Right hindlimb (tissue), 1 donor: ENCODE measurements at places on chromosomes 11 and 22.

DNA sequence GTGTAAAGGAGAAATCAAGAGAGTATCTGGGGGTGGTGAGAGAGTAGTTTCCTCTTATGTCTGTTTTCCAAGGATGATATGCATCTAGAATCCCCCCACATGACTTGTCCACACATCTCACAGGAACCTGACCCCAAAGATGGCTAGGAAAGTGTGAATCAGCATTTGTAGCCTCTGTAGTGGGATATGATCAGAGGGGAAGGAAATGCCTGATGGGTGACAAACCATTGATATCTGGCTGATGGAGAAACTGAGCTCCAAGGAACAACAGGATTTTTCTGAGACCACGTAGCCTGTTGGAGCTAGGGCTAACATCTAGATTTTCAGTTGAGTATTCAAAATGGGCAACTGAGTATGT is 369.4 kb downstream of the DDX10 start:
- no peak for DNase-seq

GRCh38 chr22:38732251-38732815 is 23.5 kb downstream of the SUN2 start:
- DNase-seq, result no peak

DNA sequence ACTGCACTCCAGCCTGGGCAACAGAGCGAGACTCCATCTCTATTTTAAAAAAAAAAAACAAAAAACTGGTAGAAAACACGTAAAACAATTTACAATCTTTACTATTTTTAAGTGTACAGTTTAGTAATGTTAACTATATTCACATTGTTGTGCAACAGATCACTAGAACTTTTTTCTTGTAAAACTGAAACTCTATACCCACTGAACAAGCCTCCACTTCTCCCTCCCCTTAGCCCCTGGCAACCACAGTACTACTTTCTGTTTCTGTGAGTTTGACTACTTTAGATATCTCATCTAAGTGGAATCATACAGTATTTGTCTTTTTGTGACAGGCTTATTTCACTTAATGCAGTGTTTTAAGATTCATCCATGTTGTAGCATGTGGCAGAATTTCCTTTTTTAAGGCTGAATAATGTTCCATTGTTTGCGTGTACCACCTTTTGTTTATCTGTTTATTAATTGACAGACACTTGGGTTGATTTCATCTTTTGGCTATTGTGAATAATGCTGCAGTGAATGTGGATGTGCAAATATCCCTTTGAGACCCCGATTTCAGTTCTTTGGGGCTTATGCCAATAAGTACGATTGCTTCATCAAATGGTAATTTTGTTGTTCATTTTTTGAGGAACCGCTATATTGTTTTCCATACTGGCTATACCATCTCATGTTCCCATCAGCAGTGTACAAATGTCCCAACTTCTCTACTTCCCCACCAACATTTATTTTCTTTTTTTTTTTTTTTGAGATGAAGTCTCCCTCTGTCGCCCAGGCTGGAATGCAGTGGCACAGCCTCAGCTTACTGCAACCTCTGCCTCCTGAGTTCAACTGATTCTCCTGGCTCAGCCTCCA is 11.0 kb downstream of the DDB2 start:
- DNase-seq, result no peak

DNA sequence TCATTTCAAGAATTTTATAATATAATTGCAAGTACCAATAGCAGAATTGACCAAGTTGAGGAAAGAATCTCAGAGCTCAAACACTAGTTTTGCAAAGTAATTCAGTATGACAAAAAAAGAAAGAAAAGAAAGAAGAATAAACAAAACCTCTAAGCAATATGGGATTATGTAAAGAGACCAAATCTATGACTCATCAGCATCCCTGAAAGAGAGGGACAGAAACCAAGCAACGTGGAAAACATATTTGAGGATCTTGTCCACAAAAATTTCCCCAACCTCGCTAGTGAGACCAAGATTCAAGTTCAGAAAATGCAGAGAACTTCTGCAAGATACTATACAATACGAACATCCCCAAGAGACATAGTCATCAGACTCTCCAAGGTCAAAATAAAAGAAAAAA is 203.7 kb upstream of the DDI1 start:
- no peak for DNase-seq

DNA sequence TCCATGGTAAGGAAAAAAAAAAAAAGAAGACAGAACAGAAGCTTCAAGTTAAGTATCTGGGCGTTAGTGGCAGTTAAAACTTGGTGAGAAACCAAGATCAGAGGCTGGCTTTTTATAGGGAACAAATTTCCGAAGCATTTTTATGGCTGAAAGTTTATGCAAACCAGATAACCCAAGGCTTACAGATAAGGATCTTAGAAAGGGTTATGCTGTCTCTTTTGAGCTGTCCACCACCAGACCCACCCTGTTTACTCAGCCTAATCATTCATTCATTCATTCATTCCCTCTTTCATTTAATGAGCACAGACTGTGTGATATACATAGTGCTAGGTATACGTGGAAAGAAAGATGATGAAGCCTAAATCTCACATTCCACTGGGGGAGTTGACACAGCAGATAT is 89.5 kb downstream of the ME3 start:
- no peak for DNase-seq

DNA sequence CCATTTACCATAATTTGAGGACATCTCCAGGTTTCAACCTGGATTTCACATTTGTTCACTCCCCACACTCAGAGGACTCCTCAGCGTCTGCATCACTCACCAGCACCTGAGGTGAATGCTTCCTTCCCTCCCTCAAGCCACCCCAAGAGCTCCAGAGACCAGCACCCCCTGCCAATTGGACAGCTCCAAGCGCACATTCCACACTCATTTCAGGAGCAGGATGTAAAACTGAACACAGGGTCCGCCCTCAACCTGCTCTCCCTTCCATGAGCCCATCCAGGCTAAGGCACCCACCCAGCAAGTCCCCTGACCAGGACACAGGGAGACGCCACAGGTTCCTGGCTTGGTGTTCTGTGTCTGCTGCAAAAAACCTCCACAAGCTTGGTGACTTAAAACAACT is 3.9 kb downstream of the SCGB1D1 start:
- DNase-seq, result no peak

GRCh38 chr11:76234416-76235232 is 28.3 kb upstream of the WNT11 start:
- DNase-seq, result peak; percentile 68

GRCh38 chr11:22037505-22037904 is 155.4 kb upstream of the ANO5 start:
- DNase-seq, result no peak

DNA sequence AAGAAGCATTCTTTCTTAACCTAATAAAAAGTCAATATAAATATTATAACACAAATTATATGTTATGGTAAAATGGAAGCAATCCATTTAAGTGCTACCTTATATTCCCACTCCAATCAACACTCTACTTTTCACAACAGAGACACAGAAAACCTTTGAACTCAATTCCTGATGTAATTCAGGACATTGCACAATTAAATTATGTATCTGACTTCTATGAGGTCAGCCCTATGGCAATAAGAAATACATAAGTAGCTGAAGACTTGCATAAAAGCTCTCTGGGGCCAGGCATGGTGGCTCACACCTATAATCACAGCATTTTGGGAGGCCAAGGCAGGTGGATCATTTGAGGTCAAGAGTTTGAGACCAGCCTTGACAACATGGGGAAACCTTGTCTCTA is 6.8 kb downstream of the OR4D10 start:
- no peak for DNase-seq

GRCh38 chr11:109435121-109435742 is 13.2 kb downstream of the C11orf87 start:
- DNase-seq, result no peak

GRCh38 chr11:31474083-31474482 is 35.3 kb downstream of the IMMP1L start:
- DNase-seq, result no peak

- no peak for DNase-seq
Measured at GRCh38 chr11:113667801-113668200, 38.3 kb downstream of the TMPRSS5 start.

DNA sequence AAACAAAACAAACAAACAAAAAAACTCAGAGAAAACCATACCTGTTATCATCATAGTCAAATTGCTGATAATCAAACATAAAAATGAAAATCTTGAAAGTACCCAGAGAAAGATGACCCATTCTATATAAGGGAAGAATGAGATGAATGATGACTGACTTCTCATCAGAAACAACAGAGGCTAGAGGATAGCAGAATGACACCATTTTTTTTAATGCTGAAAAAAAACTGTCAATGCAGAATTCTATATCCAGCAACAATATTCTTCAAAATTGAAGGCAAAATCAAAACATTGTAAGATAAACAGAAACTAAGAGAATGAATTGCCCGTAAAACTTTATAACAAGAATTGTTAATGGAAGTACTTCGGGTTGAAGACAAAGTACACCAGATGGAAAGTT is 122.1 kb downstream of the ENTHD1 start:
- no peak for DNase-seq

DNA sequence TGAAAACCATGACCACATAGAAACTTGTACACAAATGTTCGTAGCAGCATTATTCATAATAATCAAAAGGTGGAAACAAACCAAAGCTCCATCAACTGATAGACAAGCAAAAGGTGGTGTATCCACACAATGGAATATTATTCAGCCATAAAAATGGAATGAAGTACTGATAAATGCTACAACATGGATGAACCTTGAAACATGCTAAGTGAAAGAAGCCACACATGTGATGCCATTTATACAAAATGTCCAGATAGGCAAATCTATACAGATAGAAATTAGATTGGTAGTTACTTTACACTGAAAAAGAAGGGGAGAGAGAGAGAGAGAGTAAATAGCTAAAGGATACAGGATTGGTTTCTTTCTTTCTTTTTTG is 27.7 kb downstream of the MAPK1 start:
- DNase-seq, result no peak

GRCh38 chr22:41919357-41920224 is 4.7 kb upstream of the SHISA8 start:
- no peak for DNase-seq

- DNase-seq, result no peak
Measured at GRCh38 chr11:129259931-129260348, 67.8 kb upstream of the ARHGAP32 start.

DNA sequence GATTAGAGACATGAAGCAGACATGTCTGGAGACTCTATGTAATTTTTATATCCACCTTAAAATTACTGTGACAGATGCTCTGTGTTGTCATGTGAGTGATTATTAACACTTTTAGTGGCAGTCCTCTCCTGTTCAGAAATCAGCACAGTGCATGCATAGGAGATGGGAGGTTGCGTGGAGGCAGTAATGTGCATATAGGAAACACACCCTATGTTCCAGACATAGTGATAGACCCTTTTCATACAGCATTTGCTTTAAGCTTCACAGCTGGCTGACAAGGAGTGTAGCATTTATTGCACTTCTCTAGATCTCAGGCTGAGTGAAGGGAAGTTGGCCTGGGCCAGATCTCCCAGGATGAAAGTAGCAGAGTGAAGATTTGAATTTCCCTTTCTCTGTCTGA is 102.3 kb upstream of the SYN3 start:
- no peak for DNase-seq

DNA sequence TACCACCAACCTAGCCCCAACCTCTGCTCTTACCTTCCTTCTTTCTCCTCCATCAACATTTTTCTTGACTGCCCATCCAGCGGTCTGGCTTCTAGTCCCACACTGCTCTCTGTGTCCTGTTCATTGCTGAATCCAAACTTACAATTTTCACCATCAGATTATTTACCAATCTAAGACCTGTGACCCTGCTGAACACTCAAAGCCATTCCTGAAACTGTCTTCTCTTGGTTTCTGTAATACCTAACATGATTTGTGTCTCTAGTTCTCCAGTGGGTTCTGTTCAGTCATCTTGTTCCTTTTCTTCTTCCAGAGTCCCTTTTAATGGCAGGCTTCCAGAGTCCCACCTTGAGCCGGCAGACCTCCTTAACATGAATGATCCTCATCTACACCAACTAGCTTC is 24.1 kb downstream of the RRAS2 start:
- no peak for DNase-seq

- DNase-seq, result no peak
Measured at GRCh38 chr22:29693161-29693560, 26.6 kb upstream of the CABP7 start.

- no peak for DNase-seq
Measured at GRCh38 chr11:57487021-57487778, 26.9 kb downstream of the RTN4RL2 start.

DNA sequence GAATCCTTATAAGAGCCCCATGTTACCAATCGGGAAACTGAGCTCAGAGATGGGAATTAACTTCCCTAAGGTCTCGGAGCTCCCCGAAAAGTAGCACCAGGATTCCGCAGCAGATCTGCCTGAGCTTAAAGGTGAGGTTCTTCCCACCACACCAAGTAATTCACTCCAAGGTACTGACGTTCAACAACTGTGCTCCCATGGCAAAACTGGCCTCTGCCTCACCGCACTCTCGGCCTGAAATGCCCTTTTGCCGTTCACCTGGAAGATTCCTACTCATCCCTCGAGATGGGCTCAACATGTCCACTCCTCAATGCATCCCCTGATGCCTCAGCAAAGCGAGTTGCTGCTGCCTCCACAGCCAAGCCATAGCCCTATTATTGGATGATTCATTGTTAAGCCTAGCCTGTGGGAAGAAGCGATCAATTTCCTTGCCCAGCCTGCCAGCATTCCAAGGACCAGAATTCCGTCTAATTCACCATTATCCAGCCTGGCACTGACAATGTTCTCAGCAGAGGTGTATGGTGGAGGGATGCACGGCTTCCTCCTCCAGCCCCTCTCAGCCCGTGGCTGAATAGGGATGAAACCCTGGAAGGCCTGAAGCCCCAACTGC is 4.2 kb downstream of the PLAAT3 start:
- no peak for DNase-seq

DNA sequence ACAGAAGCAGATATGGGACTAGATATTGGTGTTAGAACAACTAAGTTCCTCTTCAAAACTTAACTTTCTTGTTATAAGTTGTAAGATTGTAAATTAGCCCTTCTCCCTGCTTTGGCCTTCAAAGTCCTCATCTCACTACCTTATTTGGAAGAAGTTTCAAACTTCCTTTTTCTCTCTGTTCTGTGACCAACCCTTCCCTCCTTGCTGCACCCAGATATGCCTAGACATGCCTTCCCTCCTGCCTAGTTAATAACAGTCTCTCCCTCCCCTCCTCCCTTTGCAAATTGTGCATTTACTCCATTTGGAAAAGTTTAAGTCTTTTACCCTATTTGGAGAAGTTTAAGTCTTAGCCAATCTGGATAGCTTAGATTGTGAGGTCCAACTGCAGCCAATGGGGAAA is 4.9 kb downstream of the OR52K2 start:
- no peak for DNase-seq

- DNase-seq, result no peak
Measured at GRCh38 chr22:42686756-42687491, 33.7 kb downstream of the A4GALT start.

GRCh38 chr11:24078018-24078417 is 418.8 kb upstream of the LUZP2 start:
- no peak for DNase-seq

- DNase-seq, result no peak
Measured at GRCh38 chr11:2166091-2166851, 5.3 kb upstream of the INS start.
